ENCODE measurements at places on chromosomes 7 and 10. TPM values are rescaled to one million over a fixed set of nuclear protein-coding genes. Genes with fewer than 3 reads are reported as not detected.

STX1A gene
- 21.4 TPM for total RNA-seq

FAM241B gene
- total RNA-seq = 27.1 TPM

EIF4H gene
- total RNA-seq = 305 TPM

PTN gene
- 4.8 TPM for total RNA-seq

VIPR2 gene
- total RNA-seq = 1.2 TPM

FFAR4 gene
- not detected for total RNA-seq

PITX3 gene
- not detected for total RNA-seq

ARHGEF5 gene
- total RNA-seq = 22.8 TPM

AS3MT gene
- 11.8 TPM for total RNA-seq

JAZF1 gene
- 29.1 TPM for total RNA-seq

FAM237B gene
- not detected for total RNA-seq

IRF5 gene
- total RNA-seq = 0.53 TPM

NKX1-2 gene
- 2.4 TPM for total RNA-seq

SPDYE8 gene
- not detected for total RNA-seq

CALN1 gene
- total RNA-seq = 7.0 TPM

RPEL1 gene
- not detected for total RNA-seq

MYO3A gene
- total RNA-seq = 37.6 TPM

HOXA11 gene
- total RNA-seq = not detected

JAKMIP3 gene
- 0.90 TPM for total RNA-seq

PARD3 gene
- 74.8 TPM for total RNA-seq

SLC25A13 gene
- total RNA-seq = 104 TPM

SPDYE9 gene
- total RNA-seq = not detected

ACTL6B gene
- not detected for total RNA-seq

MAPK8 gene
- 85.0 TPM for total RNA-seq

ANKRD7 gene
- not detected for total RNA-seq

CPA2 gene
- 0.66 TPM for total RNA-seq

ZNF804B gene
- total RNA-seq = 0.23 TPM

HOGA1 gene
- total RNA-seq = 0.43 TPM

LMOD2 gene
- total RNA-seq = not detected

DLX6 gene
- 0.21 TPM for total RNA-seq

NME8 gene
- total RNA-seq = 1.9 TPM

STEAP4 gene
- not detected for total RNA-seq

DNAJC2 gene
- total RNA-seq = 40.5 TPM

STEAP2 gene
- 11.9 TPM for total RNA-seq

TMEM176B gene
- total RNA-seq = 0.35 TPM

MNX1 gene
- total RNA-seq = 14.1 TPM

SPDYE6 gene
- not detected for total RNA-seq

METTL27 gene
- total RNA-seq = 24.2 TPM

CACNB2 gene
- total RNA-seq = 3.3 TPM

NPSR1 gene
- total RNA-seq = not detected

LLCFC1 gene
- not detected for total RNA-seq

SLC26A5 gene
- total RNA-seq = 0.35 TPM

TET1 gene
- 103 TPM for total RNA-seq

HOXA1 gene
- not detected for total RNA-seq

EBF3 gene
- total RNA-seq = 0.44 TPM

CDH23 gene
- total RNA-seq = 2.1 TPM

KLF14 gene
- total RNA-seq = not detected

CDK5 gene
- total RNA-seq = 21.7 TPM

KCNIP2 gene
- 5.2 TPM for total RNA-seq

LIPK gene
- not detected for total RNA-seq

CISD1 gene
- 39.0 TPM for total RNA-seq

Measured in endodermal cell (in vitro differentiated cells).